ENCODE measurements at places on chromosomes 2 and 18.
A peak's percentile ranks its signal among the peaks of the same experiment; 100 is the strongest.

DNA sequence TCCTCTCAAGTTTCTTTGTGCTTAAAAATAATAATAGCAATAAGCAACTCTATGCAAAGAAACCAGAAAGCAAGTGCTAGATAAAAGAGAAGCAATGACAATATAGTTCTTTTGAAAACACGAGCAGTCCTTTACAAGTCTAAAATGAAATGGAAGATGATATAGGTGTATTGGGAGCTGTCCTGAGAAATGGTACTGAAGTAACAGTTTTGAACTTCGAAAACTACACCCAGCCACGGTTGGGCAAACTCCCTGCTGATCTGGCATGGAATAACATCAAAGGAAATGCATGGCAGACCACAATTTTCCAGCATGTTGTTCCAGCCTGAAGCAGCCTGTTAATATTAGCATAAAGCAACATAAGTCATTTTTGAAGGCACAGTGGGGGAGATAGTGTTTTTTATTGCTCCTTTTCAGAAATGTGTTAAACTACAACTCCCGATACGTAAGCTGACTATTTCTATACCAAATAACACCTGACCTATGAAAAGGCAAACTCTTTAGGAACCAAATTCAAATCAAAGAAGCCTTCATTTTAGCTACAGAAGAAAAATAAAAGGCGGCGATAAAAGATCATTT, 596.1 kb upstream of the KLHL29 start:
- no peaks in the 10 kb centered on the region for H3K4me1 ChIP-seq
- DNase-seq, result no peak
- no peaks in the 10 kb centered on the region for H3K36me3 ChIP-seq
- H3K27me3 ChIP-seq, result no peaks in the 10 kb centered on the region

DNA sequence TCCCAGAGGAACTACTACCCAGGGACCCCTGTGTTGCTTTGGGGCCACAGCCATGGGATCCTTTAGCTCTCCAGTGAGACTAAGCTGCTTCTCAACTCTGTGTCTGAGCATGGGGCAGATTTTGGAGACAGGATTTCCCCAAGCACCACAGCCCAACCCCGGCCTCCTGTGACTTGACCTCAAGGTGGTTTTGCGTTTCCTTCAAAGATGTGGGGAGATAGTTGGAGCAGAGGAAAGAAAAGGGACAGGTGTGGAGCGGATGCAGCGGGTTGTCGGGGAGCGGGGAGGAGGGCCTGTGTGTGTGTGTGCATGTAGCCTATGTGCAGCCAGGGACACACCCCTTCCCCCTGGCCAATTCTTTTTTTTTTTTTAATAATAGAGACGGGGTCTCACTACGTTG, 10.2 kb downstream of the ARID5A start:
- no peak overlapping the region for H3K4me3 ChIP-seq
- H3K4me1 ChIP-seq, result peaks cover 58% of the 10 kb centered on the region
- H3K27ac ChIP-seq, result peak overlapping the region; percentile 69
- DNase-seq, result no peak

DNA sequence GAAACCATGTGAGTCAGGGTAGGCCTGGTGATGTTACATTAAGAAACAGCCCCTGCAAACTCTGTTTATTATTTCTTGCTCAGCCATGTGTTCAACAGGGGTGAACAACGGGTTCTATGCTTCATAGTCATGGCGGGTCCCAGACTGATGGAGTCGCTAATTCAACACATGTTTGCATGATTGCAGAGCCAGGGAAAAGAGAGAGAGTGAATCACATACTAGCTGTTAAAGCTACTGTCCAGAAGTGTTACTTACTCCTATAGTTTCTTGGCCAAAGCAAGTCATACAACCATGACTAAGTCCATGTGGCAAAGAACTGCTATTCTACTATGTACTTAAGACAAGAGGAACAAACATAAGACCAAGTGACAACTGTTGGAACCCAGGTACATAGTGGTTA, 241.2 kb upstream of the SKOR2 start:
- peaks cover 4% of the 10 kb centered on the region for H3K4me1 ChIP-seq
- no peak overlapping the region for H3K4me3 ChIP-seq
- no peak overlapping the region for H3K27ac ChIP-seq
- DNase-seq, result no peak

DNA sequence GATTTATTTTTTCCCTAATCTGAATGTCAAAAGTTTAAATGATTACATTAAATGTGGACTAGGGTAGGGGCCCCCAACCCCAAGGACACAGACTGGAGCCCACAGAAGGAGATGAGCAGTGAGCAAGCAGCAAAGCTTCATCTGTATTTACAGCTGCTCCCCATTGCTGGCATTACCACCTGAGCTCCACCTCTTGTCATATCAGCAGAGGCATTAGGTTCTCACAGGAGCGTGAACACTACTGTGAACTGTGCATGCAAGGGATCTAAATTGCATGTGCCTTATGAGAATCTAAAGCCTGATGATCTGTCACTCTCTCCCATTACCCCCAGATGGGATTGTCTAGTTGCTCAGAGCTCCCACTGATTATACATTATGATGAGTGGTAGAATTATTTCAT, 3.8 kb downstream of the MOB1A start:
- peak overlapping the region; percentile 51 for H3K27ac ChIP-seq
- no peak overlapping the region for H3K4me3 ChIP-seq
- peaks cover 46% of the 10 kb centered on the region for H3K4me1 ChIP-seq
- peaks cover 32% of the 10 kb centered on the region for H3K36me3 ChIP-seq
- no peaks in the 10 kb centered on the region for H3K27me3 ChIP-seq

DNA sequence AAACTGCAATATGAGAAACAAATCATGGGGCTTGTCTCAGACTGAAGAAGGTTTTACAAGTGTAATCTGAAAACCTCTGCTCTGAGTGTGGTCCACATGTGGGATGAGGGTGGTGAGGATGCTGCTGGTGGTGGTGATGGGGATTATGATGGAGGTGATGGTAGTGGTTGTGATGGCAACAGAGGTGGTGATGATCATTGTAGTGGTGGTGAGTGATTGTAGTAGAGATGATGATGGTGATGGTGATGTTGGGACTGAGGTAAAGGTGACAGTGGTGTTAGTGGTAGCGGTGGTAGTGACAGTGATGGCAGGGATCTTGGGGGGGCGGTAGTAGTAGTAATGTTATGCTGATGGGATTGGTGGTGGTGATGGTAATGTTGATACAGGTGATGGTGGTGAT, 217.8 kb downstream of the ANAPC1 start:
- H3K4me1 ChIP-seq, result peaks cover 10% of the 10 kb centered on the region
- H3K27ac ChIP-seq, result no peak overlapping the region
- DNase-seq, result no peak
- H3K4me3 ChIP-seq, result no peak overlapping the region
- no peaks in the 10 kb centered on the region for H3K36me3 ChIP-seq
- peaks cover 10% of the 10 kb centered on the region for H3K27me3 ChIP-seq

GRCh38 chr18:54279477-54280219, 10.3 kb downstream of the POLI start:
- H3K27me3 ChIP-seq, result no peaks in the 10 kb centered on the region
- no peak for DNase-seq
- no peak overlapping the region for H3K4me3 ChIP-seq
- H3K4me1 ChIP-seq, result peaks cover 18% of the 10 kb centered on the region
- H3K27ac ChIP-seq, result peak overlapping the region; percentile 31

- H3K4me1 ChIP-seq, result no peaks in the 10 kb centered on the region
- H3K4me3 ChIP-seq, result no peak overlapping the region
- DNase-seq, result peak; percentile 80
- peaks cover 10% of the 10 kb centered on the region for H3K27me3 ChIP-seq
Measured at GRCh38 chr2:26144953-26145680, 27.8 kb upstream of the GAREM2 start.

DNA sequence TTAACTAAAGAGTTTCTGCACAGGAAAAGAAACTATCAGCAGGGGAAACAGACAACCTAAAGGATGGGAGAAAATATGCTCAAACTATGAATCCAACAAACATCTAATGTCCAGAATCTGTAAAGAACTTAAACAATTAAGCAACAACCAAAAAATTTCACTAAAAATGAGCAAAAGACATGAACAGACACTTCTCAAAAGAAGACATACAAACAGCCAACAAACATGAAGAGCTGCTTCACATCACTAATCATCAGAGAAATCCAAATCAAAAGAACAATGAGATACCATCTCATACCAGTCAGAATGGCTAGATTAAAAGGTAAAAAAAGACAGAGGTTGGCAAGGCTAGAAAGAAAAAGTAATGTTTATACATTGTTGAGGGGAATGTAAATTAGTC, 8.8 kb upstream of the GULP1 start:
- H3K27me3 ChIP-seq, result peaks cover 4% of the 10 kb centered on the region
- H3K36me3 ChIP-seq, result no peaks in the 10 kb centered on the region
- H3K4me3 ChIP-seq, result no peak overlapping the region
- H3K4me1 ChIP-seq, result no peaks in the 10 kb centered on the region
- DNase-seq, result no peak

DNA sequence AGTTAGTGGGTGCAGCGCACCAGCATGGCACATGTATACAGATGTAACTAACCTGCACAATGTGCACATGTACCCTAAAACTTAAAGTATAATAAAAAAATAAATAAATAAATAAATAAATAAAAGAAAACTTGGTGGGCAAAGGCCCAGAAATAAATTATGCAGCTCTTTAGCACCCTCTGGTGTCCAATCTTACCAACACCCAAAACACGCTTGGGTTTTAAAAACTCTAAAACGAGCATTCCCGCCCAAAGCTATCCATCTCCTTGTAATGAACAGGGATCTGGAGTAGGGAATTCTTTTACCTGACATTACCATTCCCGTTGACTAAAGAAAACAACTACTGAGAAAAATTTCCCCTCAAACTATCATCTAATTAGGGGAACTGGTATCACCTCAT, 2005.9 kb upstream of the CELF4 start:
- no peak overlapping the region for H3K4me3 ChIP-seq
- no peak for DNase-seq
- no peaks in the 10 kb centered on the region for H3K36me3 ChIP-seq

DNA sequence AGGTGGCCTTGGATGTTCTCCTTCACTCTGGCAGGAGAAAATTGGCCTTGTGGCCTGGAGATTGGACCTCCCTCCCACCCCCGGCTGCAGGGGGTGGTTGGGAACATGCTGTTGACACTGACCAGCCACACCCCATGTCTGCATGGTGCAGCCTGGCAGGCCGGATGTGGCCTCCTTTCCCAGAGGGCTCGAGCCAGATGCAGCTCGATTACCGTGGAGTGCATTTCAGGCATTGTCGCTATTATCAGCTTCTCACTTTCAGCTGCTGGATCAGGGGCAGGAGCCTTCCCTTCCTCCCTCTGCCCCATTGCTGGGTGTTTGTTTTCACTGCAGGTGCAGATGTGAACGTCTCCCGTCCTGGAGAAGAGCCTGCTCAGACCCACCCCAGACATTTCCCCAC, 211.0 kb upstream of the SIX2 start:
- H3K36me3 ChIP-seq, result no peaks in the 10 kb centered on the region
- H3K27ac ChIP-seq, result no peak overlapping the region
- no peak overlapping the region for H3K4me3 ChIP-seq
- no peaks in the 10 kb centered on the region for H3K4me1 ChIP-seq
- no peak for DNase-seq

GRCh38 chr2:181685150-181685688, 4.9 kb upstream of the NEUROD1 start:
- H3K4me1 ChIP-seq, result peaks cover 33% of the 10 kb centered on the region
- DNase-seq, result peak; percentile 9
- H3K36me3 ChIP-seq, result no peaks in the 10 kb centered on the region
- no peak overlapping the region for H3K4me3 ChIP-seq
- no peak overlapping the region for H3K27ac ChIP-seq

Measured in activated CD4-positive, alpha-beta T cell treated with anti-CD3 and anti-CD28 coated beads for 36 hours (primary cell).